ENCODE measurements at places on chromosomes 2 and 18.
A peak's percentile ranks its signal among the peaks of the same experiment; 100 is the strongest.

GRCh38 chr2:65553504-65554074 is 121.2 kb upstream of the SPRED2 start:
- no peak for DNase-seq

GRCh38 chr18:34695310-34695709 is 14.8 kb upstream of the DTNA start:
- DNase-seq: no peak

DNA sequence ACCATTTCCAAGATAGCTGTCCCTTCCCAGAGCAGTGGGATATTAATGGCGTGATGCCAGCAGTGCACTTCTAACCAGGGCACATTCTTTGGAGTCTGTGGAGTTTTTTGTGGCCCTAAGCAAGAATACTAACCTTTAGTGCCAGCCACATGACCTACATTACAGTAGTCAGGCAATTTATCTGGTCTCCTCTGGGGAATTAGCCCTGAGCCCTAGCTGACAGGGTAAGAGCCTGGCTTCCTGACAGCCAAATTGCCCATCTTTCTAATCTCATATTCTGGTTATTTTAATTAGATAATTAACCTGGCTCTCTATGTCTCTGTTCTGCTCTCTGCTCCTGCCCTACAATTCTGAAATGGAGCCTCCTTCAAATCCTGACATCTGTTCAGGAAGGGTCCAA is 5.2 kb downstream of the PFN4 start:
- DNase-seq: no peak

GRCh38 chr18:42404151-42404550 is 449.1 kb downstream of the PIK3C3 start:
- DNase-seq: no peak

DNA sequence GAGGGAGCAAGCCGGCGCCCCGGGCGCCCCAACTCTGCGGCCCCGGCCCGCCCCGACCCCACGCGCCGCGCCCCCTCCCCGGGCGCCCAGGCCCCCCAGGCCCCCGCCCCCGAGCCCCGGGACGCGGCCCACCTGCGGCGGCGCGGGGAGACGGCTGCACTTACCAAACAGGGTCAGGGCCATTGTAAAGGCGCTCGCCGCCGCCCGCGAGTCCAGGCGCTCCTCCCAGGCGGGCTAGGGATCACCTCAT is 526 bp downstream of the CHN1 start:
- peak; percentile 70 for DNase-seq

DNA sequence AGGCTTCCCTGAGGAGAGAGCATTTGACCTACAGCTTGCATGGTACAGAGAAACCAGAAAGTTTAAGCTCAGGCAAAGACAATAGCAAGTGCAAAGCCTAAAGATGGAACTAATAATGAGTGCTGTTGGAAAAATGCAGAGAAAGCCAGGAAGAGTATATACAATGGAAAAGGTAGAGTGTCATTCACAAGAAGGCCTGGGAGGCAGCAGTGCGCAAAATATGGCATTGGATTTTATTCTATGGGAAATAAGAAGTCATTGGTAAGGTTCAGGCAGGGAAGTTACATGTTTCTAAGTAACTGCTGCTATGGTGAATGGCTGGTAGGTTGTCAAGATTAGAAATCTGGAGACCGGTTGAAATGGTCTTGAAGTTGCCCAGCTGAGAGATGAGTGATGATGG is 2167.3 kb upstream of the CELF4 start:
- no peak for DNase-seq

GRCh38 chr2:222935688-222936298 is 75.0 kb downstream of the ACSL3 start:
- no peak for DNase-seq

DNA sequence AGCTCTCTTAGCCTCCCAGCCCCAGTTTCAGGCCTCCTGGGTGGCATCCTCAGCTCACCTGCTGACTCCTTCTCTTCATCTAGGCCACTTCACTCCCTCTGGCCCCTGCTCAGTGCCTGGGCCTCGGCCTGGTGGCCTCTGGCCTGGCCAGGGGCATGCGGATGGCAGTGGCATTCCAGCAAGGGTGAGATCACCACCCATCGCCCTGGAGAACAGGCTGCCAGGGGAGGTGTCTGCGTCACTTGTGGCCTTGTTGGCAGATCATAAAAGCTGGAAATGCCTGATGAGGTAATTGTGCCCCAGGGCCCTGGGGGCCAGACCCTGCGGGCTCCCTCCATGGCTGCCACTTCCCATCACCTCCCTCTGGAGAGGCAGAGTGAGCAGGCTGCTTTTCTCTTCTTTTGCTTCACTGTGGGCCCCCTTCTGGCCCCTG is 72.5 kb upstream of the SMAD2 start:
- no peak for DNase-seq

GRCh38 chr2:60806988-60807681 is 51.1 kb downstream of the PAPOLG start:
- peak; percentile 73 for DNase-seq

DNA sequence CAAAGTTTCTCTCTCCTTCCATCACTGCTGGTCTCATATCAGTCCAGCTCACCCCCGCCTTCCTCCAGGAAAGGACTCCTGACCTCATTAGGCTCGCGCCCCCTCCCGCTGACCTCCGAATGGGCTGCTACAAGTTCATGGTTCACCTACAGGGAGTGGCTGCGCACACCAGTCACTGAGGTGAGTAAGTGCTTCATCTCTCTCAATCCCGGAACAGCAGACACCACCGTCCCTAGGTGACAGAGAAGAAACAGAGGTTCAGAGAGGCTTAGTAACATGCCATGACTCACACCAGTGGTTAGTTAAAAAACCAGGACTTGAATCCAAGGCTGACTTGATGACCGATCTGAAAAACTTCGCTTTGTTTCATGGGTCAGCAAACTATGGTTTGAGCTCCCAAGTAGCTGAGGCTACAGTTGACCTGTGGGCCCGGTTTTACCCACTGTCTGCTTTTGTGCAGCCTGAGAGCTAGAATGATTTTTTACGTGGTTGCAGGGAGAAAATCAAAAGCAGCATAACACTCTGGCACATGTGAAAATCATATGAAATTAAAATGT is 42.0 kb downstream of the ZFP36L2 start:
- no peak for DNase-seq

- peak; percentile 36 for DNase-seq
Observed at GRCh38 chr18:35694808-35695207, 113.3 kb downstream of the GALNT1 start.

- no peak for DNase-seq
Observed at GRCh38 chr2:190684931-190685330, 36.0 kb downstream of the NAB1 start.

DNA sequence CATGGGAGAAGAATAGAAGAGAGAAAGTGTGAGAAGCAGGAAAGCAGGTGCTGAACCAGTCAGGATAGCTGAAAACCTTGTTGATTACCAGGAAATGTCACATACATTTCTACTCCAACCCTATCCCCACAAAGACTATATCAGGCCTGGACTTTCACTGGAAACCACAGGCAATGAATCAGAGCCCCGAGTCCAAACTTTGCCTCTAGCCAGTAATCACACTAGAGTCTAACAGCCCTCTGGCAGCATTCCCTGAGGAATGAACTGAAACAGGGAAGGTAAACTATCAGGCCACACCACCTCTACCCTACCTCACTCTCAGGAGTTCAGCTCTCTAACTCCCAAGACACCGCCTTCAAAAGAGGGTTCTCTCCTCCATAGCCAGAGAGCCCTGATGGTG is 18.7 kb upstream of the IHH start:
- no peak for DNase-seq

- no peak for DNase-seq
Observed at GRCh38 chr2:85312404-85312803, 15.4 kb downstream of the TGOLN2 start.

DNA sequence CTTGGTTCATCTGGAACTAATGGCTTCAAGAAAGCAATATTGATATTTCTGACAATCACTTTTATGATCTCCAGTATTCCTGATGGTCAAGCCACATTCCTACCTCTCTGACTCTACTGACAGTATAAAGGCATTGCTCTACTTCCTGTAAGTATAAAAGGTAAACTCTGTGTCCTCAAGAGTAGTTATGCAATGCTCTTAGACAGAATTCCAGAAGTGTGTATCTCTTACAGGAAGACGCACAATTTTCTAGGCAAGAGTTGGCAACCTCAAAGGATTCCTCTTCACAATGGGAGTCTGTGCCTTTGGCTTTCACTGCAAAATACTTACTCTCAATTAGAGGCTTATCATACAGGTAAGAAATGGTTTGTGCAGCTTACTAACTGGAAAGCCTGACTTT is 100.1 kb downstream of the THADA start:
- no peak for DNase-seq

- no peak for DNase-seq
Observed at GRCh38 chr2:105378921-105379383, 19.9 kb downstream of the FHL2 start.

GRCh38 chr2:55162284-55163006 is 69.6 kb downstream of the CLHC1 start:
- no peak for DNase-seq

DNA sequence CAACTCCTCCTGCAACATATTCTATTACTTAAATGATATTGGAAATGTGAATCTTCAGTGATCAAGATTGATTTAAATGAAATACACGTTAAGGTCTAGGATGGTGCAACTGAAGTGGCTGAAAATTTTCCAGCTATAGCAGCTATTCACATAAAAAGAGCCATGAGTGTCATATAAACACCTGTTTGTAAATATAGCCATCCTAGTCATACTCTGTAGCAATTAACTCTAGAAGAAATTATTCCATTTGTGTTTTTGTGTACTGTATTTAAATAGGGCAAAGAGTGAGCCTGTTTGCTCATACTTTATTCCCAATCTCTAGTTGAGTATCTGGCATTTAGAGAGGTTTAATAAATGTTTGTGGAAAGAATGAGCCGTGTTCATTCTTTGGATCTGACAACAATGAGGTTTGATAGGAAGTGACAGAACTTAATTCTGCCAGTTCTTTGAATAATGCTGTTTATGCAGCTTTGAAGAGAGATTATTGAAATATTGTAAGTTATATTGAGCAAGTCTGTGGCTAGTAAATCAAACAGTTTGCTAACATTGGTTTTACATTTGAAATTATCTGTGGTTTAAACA is 49.7 kb downstream of the BABAM2 start:
- DNase-seq: no peak

DNA sequence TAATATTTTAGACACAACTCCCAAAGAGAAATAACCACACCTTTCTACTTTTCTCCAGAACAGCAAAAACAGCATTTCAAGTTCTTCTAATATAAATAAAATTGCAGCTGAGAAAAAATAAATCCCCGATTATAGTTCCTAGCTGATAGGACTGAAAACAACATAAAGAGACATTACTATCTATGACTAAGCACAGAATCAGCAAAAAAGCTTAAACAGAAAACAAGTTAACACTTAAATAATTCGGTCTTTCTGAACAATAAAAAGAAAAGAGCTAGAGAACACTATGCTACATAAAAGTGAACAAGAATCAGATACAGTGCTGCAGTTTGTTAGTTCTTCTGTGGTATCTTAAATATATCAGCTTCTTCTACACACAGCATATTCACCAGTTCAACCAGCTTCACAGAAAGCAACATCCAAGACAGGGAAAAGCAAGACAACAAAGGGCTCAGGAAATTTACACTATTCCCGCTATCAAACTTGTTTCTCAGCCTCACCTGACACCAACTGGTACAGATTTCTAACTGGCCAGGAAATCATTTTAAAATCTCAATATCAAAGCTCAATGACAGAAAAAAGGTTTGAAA is 28.6 kb downstream of the FEZ2 start:
- DNase-seq: no peak

DNA sequence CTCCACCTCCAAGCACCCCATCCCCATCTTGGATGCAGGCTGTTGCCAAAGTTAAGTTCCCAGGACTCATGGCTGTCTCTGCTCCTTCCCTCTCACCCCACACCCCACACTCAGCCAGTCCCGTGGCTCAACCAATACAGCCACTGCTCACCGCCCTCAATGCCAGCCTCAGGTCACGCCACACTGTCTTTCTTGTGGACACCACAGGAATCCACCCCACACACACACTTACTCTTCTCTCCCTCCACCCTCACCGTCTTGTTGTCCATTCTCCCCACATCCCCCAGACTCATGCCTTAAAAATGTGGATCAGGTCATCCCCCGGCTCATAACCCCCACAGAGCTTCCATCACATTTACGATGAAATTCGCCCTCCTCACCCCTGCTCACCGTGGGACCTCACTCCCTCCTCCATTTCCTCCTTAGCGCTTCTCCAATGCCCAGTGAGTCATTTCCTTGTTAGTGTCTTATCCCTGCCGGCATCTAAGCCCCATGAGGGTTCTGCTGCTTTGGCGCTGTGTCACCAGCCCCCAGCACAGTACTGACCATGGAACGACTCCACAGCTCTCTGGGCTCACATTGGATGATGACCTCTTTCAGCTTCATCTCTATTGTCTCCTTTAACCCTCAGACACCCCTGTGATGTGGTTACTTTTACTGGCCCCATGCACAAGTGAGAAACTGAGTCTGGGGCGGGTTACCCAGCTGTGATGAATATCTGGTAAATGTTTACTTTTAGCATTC is 13.8 kb downstream of the MLPH start:
- DNase-seq: no peak

DNA sequence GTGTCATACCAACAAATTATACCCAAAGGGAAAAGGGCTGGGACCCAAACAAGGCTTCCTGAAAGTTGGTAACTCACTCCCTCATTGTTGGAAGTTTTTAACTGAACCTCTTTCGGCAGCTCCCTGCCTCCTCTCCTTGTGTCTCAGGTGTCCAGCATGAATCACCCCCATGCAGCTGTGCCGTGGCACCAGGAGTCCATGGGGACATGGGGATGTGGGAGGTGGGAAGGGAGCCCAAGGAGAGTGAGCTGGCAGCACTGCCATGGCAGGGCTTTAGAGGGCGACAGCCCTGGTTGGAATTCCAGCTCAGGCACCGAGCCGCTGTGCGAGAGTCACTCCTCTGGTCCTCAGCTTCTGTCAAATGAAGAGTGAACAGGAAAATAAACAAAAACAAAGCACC is 12.5 kb upstream of the GYPC start:
- DNase-seq: peak; percentile 33

DNA sequence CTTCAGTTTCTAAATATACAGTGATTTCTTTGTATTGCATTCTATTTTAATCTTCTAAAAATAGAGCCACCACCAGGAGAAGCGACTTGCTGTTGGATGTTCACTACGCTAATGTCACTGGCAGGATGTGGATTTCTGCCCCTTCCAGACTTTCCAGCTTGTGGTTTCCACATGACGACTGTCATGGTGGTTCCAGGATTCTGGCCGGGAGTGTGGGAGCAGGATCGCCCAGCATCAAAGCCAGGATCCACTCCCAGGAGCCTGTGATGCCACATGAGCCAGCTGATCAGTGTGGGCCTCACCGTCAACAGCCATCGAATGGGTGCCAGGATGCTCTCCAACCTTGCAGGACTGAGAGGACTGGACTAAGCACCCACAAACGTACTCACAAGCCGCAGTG is 148.8 kb downstream of the HDAC4 start:
- no peak for DNase-seq

GRCh38 chr18:32707147-32707546 is 65.7 kb downstream of the KLHL14 start:
- DNase-seq: no peak

DNA sequence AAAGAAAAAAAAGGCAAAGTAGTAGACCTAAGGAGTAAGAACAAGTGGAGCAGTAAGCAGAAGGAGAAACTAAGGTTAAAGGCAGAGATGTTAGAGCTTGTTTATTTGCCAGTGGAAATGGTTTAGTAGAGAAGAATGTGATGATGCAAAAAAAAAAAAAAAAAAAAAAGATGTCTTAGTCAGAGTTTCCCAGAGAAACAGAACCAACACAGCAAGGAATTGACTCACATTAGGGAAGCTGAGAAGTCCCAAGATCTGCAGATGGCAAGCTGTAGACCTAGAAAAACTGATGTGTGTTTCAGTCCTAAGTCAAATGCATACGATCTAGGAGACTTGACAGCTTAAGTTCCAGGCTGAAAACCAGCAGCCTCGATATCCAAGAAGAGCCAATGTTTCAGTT is 1548.8 kb upstream of the LRRTM1 start:
- no peak for DNase-seq

- DNase-seq: no peak
Observed at GRCh38 chr2:140249821-140250220, 1469.6 kb upstream of the NXPH2 start.
